ENCODE measurements at places on chromosomes 7 and 10.

- no peak overlapping the region for H3K4me3 ChIP-seq
- DNase-seq = no peak
- H3K36me3 ChIP-seq = peaks cover 24% of the 10 kb centered on the region
These were observed 473.4 kb downstream of the DNAJB6 start for GRCh38 chr7:157809863-157810851.

- no peak overlapping the region for H3K27ac ChIP-seq
- H3K36me3 ChIP-seq = no peaks in the 10 kb centered on the region
- H3K4me3 ChIP-seq = no peak overlapping the region
- no peak for DNase-seq
- no peaks in the 10 kb centered on the region for H3K4me1 ChIP-seq
These were observed 8.3 kb downstream of the SFRP4 start for GRCh38 chr7:37908221-37908788.

DNA sequence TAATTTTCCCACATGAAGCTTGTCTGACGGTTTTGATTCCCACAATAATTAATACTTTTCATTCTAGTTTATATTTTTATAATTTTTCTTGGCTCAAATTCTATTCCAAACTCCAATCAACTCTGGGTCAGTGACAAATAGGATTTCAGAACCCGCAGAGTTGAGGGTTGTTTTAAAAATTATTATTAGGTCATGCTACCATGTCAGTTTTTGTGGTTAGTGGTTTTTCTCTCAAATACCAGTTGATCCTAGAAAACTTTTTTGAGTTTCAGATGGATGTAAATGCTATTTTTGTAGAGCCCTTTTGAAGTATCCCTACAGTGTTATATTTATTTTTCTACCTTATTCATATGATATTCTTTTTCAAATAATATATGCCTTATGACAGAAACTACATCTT lies 237.4 kb downstream of the SEMA3D start:
- no peak for DNase-seq
- H3K4me1 ChIP-seq = peaks cover 3% of the 10 kb centered on the region
- no peak overlapping the region for H3K4me3 ChIP-seq
- H3K27me3 ChIP-seq = no peaks in the 10 kb centered on the region
- no peaks in the 10 kb centered on the region for H3K36me3 ChIP-seq

- no peak for DNase-seq
- peaks cover 4% of the 10 kb centered on the region for H3K27me3 ChIP-seq
- H3K36me3 ChIP-seq = no peaks in the 10 kb centered on the region
- no peak overlapping the region for H3K27ac ChIP-seq
- no peak overlapping the region for H3K4me3 ChIP-seq
These were observed 189.2 kb upstream of the AGK start for GRCh38 chr7:141361960-141362359.

- peaks cover under 1% of the 10 kb centered on the region for H3K27me3 ChIP-seq
- H3K4me3 ChIP-seq = no peak overlapping the region
- no peak for DNase-seq
- no peaks in the 10 kb centered on the region for H3K36me3 ChIP-seq
- H3K27ac ChIP-seq = no peak overlapping the region
- peaks cover 39% of the 10 kb centered on the region for H3K4me1 ChIP-seq
These were observed 6.0 kb downstream of the ZMIZ1 start for GRCh38 chr10:79074732-79075131.

DNA sequence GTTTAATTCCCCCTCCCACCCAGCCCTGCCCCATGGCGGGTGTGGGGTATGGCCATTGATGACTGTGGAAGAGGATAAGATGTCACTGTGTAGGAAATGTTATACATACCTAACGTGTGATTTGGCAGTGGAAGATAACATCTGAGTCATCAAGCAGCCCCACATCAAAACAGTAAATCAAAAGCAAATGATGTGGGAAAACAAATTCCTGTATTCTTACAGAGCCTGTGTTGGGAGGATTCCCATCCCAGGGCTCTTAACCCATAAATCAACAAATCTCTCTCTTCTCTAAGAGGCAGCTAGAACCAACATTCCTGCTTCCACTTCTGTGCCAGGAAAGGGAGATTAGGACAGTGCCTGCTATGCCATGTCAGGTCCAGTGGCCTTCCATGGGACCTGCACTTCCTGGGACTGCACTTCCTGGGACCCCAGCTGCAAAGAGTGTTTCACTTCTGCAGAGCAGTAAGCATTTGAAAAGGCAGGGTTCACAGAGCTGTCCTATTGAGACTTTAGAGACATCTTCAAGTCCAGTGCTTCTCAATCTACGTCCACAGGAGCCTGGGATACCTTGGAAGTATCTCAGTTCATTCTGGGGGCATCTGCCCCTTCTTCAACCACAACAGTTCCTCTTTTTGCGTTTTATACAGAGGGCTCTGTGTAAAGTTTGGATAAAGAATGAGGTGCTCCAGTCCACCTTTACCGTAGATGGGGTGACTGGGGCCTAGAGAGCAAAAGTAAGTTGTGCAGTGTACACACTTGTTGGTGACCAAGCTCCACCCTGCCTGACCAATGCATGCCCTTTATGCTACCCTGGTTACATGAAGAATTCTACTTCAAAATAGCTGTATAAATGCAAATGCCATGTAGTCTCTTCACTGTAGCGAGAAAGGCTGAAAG lies 45.7 kb downstream of the ATXN7L1 start:
- no peak for DNase-seq
- H3K27me3 ChIP-seq = peaks cover 1% of the 10 kb centered on the region
- H3K36me3 ChIP-seq = no peaks in the 10 kb centered on the region
- no peak overlapping the region for H3K4me3 ChIP-seq

DNA sequence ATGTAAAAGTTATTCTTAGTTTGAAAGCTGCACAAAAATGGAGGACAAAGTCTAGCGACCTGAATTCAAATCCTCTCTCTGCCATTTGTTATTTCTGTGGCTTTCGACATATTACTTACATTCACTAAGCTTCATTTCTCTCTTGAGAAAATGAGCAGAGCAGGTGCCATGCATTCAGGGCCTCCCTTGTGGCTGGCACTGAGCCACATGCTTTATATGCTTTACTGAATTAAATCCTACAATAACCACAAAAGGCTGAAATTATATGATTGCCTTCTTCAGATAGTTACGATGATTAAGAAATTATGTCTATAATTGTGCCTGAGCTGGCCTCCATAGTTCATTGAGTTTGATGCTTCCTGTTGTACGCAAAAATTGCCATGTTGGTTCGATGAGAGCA lies 98.7 kb downstream of the NPSR1 start:
- peaks cover 2% of the 10 kb centered on the region for H3K27me3 ChIP-seq
- H3K36me3 ChIP-seq = no peaks in the 10 kb centered on the region
- no peak for DNase-seq
- peaks cover 2% of the 10 kb centered on the region for H3K4me1 ChIP-seq

DNA sequence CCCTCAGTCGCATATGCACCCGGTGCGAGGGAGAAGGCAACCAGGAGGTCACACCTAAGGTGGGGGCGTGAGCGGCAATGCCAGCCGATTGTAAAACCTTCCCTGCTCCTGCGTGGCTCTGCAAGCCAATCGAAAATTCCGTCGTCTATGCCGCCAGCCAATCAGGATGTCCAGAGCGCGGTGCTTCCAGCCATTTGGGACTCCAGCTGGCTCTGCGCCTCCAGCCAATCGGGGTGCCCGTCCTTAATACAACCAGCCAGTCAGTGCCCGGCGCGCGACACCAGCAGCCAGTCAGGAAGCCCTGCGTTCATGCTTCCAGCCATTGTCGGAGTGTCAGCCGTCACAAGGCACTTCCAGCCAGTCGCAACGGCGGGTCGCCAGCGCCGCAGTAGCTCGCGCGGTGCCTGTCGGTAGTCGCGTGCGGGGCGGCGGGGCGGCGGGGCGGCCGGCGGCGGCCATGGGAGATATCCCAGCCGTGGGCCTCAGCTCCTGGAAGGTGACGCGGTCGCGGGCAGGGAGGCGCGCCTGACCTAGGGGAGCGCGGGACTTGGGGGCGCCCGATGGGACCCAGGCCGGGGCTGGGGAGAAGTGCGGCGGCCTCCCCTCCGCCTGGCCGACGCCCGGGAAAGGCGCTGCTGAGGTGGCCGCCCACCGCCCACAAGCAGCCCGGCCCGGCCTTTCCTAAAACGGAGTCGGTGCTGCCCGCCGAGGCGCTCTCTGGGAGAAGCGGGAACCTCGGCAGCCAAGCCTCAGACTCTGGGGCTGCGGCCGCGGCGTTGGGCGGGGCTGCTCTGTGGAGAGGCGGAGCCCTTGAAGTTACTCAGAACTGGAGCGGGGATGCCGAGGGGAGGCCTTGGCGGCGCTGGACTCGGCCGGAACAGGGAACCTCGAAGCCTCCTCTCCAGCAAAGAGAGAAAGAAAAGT lies at the start of gene AKR1E2:
Gene AKR1E2, plus strand, starts transcription at position 340 of the 924 bp plus-strand sequence. Its CDS starts 118 bp downstream, at position 458.
- peak; percentile 75 for DNase-seq
- H3K4me3 ChIP-seq = peak within 1 kb of the TSS; percentile 75
- no peaks in the 10 kb centered on the region for H3K36me3 ChIP-seq
- peaks cover 39% of the 10 kb centered on the region for H3K4me1 ChIP-seq

GRCh38 chr7:16416289-16417282 lies 4.8 kb downstream of the CRPPA start:
- no peak for DNase-seq
- H3K27ac ChIP-seq = no peak overlapping the region
- H3K27me3 ChIP-seq = no peaks in the 10 kb centered on the region

- peak overlapping the region; percentile 78 for H3K4me3 ChIP-seq
- no peak overlapping the region for H3K27ac ChIP-seq
These were observed 54.6 kb downstream of the STK32C start for GRCh38 chr10:132253092-132253687.

DNA sequence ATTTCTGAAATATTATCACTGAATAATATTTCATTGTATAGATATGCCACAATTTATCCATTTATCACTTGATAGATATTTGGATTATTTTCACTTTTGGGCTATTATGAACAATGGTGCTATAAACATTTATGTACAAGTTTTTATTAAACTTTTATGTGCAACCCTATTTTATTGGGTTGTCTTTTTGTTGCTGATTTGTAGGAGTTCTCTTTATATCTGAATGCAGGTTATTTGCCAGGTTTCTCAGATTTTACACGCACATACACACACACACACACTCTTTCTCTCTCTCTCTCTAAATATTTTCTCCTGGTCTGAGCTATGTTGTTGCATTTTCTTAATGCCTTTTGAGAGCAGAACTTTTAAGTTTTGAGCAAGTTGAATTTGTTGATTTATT lies 36.2 kb downstream of the ADK start:
- peaks cover 4% of the 10 kb centered on the region for H3K27me3 ChIP-seq
- H3K27ac ChIP-seq = peak overlapping the region; percentile 16
- H3K4me3 ChIP-seq = no peak overlapping the region
- DNase-seq = no peak
- peaks cover 3% of the 10 kb centered on the region for H3K4me1 ChIP-seq

DNA sequence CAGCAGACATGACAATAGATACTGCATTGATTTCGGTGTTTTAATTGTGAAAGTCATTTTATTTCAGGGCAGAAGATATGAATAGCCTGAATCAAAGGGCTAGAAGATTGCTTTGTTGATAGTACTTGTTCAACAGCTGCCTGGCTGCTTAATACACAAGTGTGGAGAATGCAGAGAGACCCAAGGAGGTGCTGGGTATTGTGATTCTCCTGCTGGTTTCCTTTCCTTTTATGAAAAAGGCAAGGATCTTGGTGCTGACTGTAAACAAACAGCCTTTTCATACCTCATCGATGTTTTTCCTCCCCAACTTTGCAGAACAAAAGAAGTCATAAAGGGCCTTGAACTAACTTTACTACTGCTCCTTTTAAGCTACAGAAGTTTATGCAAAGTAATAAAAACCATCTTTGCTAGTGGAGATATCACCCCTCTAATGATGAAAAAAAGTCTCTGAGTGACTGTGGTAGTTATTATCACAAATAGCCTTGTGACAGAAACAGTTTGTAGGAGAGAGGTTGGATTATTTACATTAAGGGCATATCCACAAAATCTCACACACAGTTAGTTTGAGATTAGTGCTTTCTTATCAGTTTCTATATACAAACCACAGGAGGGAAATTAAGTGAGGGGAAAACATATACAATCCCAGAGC lies 800.0 kb downstream of the LRMDA start:
- DNase-seq = no peak
- H3K4me1 ChIP-seq = peaks cover 18% of the 10 kb centered on the region
- H3K36me3 ChIP-seq = no peaks in the 10 kb centered on the region
- H3K27ac ChIP-seq = no peak overlapping the region
- no peak overlapping the region for H3K4me3 ChIP-seq

DNA sequence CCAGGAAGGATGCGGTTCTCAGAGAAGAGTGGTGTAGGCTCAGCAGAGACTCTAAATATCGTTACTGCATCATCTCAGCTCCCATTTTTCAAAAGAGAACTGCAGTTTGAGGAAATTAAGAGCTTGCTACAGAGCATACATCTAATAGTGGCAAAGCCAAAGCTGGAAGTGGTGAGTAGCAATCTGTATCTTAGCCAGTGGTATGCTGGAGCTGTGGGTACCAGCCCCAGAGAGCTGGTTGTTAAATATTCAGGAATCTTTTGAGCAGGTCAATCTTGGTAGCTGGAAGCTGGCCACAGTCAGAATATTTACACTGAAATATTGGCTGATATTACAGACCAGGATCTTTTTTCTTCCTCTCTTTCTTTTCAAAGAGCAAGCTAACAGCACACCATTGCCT lies 88.4 kb upstream of the STEAP1B start:
- no peaks in the 10 kb centered on the region for H3K27me3 ChIP-seq
- peaks cover 39% of the 10 kb centered on the region for H3K4me1 ChIP-seq
- no peak overlapping the region for H3K4me3 ChIP-seq

GRCh38 chr10:5545011-5545410 lies 20.2 kb downstream of the CALML3 start:
- H3K36me3 ChIP-seq = peaks cover 4% of the 10 kb centered on the region
- H3K27ac ChIP-seq = no peak overlapping the region
- no peak overlapping the region for H3K4me3 ChIP-seq
- peaks cover 6% of the 10 kb centered on the region for H3K4me1 ChIP-seq
- no peak for DNase-seq

DNA sequence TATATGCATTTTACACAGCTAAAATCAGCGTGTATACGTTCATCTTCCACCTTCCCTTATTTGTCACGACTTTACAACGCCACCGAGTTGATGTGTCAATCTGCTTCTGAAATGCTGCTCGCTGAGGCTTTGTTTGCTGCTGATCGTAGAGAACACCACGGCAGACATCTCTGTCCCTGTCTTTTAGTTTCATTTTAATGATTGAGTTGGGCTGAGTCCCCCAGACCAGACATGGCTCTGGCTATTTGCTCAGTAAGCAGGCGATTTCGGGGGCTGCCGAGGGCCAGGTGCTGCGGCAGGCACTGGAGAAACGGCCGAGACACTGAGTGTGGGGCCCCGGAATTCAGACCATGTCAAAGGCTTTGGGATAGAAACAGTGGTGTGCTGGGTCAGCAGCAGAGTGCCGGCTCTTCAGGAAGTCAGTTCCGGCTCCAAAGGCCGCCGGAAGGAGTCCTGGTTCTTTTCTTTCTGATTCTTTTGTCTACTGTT lies 5.0 kb downstream of the LRRC27 start:
- H3K36me3 ChIP-seq = peaks cover 13% of the 10 kb centered on the region
- peak overlapping the region; percentile 70 for H3K27ac ChIP-seq
- DNase-seq = no peak
- H3K4me1 ChIP-seq = peaks cover 26% of the 10 kb centered on the region

GRCh38 chr10:8047452-8048280 lies 6.8 kb upstream of the GATA3 start:
- H3K27ac ChIP-seq = no peak overlapping the region
- H3K36me3 ChIP-seq = no peaks in the 10 kb centered on the region
- H3K4me1 ChIP-seq = peaks cover 58% of the 10 kb centered on the region
- peaks cover 43% of the 10 kb centered on the region for H3K27me3 ChIP-seq
- peak overlapping the region; percentile 76 for H3K4me3 ChIP-seq
